ENCODE measurements at places on chromosomes 11 and 22. TPM values are rescaled to one million over a fixed set of nuclear protein-coding genes. Genes with fewer than 3 reads are reported as not detected.

The C11orf42 gene
- polyA plus RNA-seq = not detected

DNA sequence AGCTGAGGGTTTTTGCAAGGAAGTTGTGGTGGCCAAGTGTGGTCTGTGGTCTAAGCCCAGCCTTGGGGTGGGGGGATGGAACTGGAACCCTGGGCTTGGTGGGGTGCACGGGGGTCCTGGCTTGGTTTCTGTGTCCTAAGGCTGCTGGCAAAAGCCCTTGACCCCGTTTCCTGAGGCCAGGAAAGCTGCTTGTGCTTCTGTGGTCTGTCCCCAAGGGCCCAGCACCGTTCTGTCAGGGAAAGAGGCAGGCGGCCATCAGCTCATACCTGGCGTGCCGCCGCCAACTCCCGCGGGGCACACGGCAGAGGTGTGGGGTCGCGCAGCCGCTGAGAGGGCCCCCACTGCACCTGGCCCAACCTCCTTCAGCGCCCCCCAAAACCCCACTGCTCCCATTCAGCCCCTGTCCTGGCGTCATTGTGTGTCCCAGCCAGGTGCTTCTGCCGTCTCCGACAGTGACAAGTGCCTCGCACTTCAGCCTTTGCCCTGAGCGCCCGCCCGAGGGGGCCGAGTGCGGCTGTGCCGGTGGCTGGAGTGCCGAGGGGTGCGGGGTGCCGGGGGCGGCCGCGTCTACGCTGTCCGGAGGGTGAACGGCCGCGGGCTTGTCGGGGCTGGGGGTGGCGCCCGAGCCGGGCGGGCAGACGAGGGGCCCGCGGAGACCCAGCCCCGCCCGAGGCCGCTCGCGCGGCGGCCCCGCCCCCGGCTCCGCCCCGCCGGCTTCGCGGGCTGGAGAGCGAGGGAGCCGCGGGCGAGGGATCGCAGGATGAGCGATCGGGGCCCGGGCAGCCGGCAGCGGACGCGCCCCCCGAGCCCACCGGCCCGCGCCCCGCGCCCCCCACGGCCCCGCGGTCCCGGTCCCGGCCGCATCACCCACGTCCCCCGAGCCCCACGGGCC is at the start of gene CNIH2:
TSS of gene CNIH2 (plus strand) at position 705 of the 892 bp plus-strand sequence. CDS start 282 bp downstream, outside the sequence.
- DNase-seq = no peak

DNA sequence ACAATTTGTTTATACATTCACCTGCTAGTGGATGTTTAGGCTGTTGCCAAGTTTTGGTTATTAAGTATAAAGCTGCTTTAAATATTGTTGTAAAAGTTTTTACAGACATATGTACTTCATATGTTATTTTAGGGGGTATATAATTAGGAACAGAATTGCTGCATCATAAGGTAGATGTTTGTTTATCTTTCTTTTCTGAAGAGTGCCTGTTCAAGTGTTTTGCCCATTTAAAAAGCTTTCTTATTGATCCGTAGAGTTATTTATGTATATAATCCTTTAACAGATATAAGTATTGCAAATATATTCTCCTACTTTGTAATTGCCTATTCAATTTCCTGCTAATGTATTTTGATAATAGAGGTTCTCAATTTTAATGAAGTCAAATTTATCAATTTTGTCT is 11.3 kb upstream of the CCDC81 start:
- DNase-seq = no peak

GRCh38 chr11:8838248-8838647 is 72.7 kb upstream of the AKIP1 start:
- DNase-seq = peak; percentile 94

GRCh38 chr11:124479561-124479960 is 34.1 kb upstream of the OR8B8 start:
- DNase-seq = no peak
